Stimulated activated CD8-positive, alpha-beta memory T cell treated with anti-CD3 and anti-CD28 coated beads, Interleukin-2, amount 100 ng/mL, for 1 hour (primary cell): ENCODE measurements at places on chromosomes 5 and 9.

DNA sequence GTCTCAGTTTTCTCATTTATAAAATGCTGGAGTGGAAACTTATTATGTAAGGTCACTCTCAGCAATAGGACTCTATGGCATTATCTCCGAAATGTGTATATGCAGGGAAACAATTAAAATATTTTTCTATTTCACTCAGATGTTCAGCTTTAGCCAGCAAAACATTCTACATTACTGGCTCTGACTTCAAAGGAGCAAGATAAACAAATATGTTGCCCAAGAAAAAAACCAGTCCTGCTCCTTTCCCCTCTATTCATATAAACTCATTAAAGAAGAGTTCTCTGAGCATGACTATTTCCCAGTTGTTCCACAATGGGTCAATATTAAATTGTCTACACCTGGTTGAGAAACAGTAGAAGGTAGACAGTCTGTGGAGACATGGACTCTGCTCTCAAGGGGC lies 155.0 kb downstream of the NPR3 start:
- no peak for DNase-seq

DNA sequence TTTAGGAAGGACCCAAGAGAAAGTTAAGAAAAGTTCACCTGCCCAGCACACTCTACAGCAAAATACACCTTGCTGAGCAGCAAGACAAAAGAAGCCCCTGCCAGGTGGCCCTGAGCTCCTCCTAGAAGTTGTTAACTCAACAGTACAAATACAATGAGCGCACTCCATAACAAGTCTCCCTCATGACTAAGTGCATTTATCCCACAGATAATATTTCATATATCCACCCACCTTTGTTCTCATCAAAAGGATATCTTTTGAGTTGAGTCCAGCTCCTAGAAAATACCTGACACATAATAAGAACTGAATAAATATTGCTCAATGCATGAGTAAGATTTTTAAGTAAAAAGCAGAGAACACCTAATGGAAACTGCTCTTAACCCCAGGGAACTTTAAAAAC lies 73.3 kb downstream of the ABCA1 start:
- no peak for DNase-seq

DNA sequence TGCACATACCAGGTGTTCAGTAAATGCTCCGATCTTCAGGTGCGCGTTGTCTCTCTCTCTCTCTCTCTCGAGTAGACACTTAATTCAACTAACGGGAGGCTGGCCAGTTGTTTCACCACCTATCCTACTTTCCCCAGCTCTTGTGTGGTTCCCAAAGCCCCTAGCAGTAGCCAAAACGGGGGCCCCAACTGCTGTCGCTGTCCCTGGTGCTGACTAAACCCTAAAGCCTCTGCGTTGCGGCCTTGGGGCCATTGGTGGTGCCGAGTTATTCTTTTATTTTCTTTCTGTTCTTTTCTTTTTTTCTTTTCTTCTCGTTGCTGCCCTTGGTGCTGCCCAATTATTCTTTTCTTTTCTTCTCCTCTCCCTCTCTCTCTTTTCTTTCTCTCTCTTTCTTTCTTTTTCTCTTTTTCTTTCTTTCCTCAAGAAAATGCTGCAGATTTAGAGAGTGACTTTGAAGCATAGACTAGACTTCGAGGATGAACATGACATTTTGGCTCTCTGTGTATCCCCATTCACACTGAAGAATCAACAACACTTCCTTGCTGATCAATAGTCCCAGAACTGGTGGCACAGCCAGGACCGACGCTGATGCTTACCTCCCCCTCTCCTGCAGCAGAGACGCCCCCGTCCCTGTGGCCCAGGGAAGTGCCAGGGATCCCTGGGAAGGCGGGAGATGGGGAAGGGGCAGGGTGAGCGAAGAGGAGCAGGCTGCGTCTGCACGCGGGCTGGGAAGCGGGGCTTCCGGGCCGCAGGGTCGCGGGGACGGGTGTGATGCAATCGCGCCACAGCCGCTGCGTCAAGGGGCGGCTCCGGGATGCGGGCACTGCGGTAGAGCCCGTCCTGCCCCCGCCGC lies at the start of gene FBLL1:
Gene FBLL1, plus strand, starts transcription at position 785 of the 853 bp plus-strand sequence. CDS start 200 bp downstream, outside the sequence.
- DNase-seq = no peak

GRCh38 chr9:76576344-76576743 lies 117.4 kb downstream of the GCNT1 start:
- peak; percentile 33 for DNase-seq

- DNase-seq = no peak
Observed at GRCh38 chr5:17367256-17367840, 130.7 kb upstream of the TAF11L2 start.

- no peak for DNase-seq
Observed at GRCh38 chr5:96928931-96929708, 6.8 kb upstream of the LNPEP start.

- no peak for DNase-seq
Observed at GRCh38 chr9:2967766-2968165, 123.9 kb upstream of the PUM3 start.

- no peak for DNase-seq
Observed at GRCh38 chr9:13970018-13970417, 343.9 kb downstream of the NFIB start.

DNA sequence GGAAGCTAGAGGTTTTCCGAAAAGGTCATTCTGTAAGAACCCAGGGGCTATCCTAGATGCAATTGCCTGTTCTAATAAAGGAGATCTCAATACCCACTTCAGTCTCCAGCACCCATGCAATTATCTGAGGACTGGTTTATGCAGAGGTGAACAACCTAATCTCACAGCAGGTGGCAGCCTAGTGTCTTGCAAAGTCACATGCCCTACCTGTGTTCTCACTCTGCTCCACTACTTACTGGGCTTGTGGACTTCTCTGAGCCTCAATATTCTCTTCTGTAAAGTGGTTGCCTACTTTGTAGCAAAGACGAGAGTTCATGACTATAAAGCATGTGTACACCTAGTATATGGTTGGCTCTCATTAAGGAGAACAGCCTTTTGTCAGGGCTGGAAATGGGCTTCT lies 21.0 kb upstream of the ALDH1B1 start:
- no peak for DNase-seq

DNA sequence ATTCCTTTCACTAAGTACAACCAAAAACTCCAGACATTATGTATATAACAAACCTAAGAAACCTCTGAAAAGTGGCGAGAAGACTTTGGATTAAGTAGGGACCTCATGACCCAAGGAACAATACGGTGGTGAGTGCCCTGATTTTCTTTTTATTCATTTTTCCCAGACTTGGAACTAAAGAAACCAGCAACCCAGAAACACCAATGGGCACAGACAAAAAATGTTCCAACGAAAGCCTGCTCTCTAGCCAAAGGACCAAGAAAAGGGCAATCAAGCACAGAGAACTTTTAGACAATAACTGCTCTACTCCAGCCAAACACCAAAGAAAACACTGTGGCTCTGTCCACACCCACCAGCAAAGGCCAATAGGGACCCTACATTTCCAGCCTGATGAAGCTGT lies 66.2 kb upstream of the SSBP2 start:
- no peak for DNase-seq

DNA sequence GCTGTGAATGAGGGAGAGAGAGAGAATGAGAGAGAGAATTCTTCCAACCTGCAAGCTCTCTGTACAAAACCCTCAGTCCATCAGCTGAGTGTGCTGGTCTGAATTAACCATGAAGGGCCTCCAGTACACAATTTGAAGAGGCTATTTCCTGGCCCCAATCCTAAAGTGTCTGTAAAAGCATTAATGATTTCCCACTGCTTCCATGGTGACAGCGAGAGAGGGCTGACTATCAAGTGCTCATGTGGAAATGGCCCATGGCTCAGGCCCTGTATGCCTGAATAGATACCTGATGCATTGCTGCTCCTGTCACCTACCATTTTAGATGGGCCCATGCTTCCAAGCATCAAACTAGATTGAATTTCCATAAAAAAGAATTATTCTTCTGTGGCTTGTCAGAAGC lies 592.4 kb downstream of the KIF4B start:
- DNase-seq = no peak

- no peak for DNase-seq
Observed at GRCh38 chr9:96188571-96188970, 113.4 kb downstream of the HSD17B3 start.

DNA sequence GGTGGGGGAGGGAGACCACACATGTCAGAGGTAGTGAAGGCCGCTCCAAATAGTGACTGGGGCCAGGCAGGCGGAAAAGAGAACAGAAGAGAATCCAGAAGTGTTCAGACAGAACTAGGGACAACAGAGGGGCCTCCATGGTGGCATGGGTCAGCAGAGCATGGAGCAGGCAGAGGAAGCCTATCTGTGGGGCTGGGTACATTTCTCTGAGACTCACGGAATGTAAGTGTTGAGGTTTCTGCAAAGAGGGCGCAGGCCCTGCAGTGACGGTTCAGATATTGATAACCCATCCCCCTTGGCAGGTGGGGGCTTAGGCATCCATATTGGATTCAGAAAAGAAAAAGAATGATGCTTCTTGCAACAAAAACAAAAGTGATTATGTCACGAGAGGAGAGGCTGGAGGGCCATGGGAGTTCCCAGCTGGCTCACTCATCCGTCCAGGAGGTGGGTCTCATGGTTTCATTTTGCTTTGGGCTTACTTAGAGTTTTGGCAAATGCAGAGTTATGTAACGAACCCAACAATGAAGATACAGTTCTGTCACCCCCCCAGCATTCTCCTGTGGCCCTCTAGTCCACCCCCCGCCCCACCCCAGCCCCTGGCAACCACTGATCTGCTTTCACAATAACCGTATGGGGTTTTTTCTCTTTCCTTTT lies 5.4 kb upstream of the RMND5B start:
- no peak for DNase-seq

DNA sequence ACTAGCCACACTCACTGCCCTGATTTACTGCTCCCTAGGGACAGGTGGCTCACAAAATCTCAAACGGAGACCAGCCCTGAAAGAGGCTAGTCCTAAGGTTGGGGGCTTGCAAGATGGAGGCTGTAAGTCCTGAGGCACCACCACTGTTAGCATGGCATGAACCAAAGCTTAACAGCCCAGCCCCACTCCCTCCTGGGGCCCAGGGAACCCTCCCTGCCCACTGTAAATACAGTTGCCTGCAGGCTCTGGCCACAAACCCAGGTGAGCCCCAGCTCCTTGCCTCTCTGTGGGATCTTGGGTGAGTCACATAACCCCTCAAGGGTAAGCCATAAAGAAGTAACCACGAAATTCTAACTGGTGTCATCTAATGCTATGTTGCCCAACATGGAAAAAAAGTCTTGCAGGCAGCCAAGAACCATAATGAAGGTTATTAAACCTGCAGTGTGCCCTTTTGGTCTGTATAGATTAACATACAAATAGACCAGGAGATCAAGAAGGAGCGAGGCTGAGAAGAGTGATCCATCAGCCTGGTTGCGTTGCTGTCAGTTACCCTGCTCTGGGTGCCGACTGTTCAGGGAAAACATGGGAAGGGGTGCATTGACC lies 1.7 kb upstream of the POMT1 start:
- peak; percentile 29 for DNase-seq

- no peak for DNase-seq
Observed at GRCh38 chr5:15601274-15601673, 101.3 kb downstream of the FBXL7 start.

DNA sequence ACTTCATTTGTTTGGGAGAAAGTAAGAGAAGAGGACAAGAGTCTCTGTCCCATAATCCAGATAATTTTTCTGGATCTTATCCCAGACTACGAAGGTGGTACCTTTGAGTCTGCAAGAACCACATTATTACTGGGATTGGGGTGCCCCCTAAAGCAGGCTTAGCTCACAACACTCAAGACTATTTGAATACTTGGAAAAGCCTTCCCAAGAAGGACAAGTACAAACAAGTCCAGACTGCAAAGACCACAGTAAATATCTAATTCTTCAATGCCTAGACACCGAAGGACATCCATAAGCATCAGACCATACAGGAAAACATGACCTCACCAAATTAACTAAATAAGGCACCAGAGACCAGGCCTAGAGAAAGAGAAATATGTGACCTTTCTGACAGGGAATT lies 40.2 kb upstream of the TMED7 start:
- no peak for DNase-seq

GRCh38 chr9:13975611-13976290 lies 338.2 kb downstream of the NFIB start:
- DNase-seq = no peak

GRCh38 chr5:134524272-134524825 lies 1.1 kb upstream of the JADE2 start:
- peak; percentile 34 for DNase-seq

- DNase-seq = no peak
Observed at GRCh38 chr5:99600952-99601351, 672.1 kb upstream of the CHD1 start.

DNA sequence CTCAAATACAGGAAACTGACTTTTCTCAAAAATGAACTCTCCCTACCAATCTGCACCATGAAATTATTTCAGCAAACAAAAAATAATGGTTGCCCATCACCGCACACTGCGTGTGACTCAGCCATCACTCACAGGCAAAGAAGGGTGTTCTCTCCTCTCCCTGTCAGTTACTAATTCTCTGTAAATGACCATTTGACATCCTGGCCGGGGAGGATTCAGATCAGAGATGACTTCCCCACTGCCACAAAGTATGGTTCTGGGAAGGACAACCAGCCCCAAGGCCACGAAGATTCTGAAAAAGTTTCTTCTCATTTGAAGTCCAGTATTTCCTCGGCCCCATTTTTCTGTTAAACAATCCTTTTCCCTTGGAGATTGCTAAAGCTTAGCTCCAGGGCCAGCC lies 199.4 kb downstream of the AUH start:
- no peak for DNase-seq

GRCh38 chr9:33380390-33381094 lies 21.8 kb downstream of the AQP7 start:
- DNase-seq = no peak

GRCh38 chr5:143135832-143136551 lies 267.5 kb downstream of the NR3C1 start:
- DNase-seq = no peak

- DNase-seq = no peak
Observed at GRCh38 chr5:143638654-143639053, 173.3 kb upstream of the HMHB1 start.

- peak; percentile 39 for DNase-seq
Observed at GRCh38 chr5:149141224-149141956, at the start of gene ABLIM3. Gene ABLIM3, plus strand, starts transcription at chr5:149141493. Its CDS starts 603 bp downstream, at chr5:149142096.

DNA sequence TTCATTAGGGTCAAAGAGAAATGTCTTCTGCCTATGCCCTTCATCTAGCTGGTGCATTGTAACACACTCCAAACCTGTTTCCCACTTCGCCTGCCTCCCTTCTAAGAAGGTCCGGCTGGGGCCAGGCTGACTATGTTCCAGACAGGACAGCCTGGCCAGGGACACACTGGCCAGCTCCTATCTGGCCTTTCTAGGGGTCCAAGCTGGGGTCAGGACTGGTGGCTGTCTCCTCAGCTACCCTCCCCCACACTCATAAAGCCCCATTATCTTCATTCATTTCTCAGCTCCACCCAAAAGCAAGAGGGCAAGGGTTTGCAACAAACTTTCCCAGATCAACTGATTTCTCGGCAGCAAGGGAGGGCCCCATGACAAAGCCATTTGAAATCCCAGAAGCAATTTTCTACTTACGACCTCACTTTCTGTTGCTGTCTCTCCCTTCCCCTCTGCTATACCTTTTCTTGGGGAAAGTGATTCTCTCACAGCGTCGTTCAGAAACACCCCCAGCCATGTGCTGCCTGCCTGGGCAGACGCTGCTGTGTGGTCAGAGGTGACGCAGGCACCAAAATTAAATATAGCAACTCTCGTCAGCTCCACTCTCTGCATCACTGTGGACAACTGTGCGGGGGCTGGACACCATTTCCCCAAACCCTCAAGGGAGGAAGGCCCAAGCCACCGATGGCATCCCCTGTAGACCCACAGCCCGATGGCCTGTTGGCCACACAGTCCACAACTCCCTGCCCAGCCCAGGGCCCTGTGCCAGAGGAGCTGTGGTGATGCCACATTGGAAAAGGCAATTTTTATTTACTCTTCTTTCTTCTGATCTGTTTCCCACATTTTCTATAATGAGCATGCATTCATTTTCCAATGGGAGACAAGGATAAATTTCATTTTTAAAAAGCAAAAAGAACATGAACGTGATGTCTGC lies 6.1 kb downstream of the IL13 start:
- no peak for DNase-seq
